ENCODE measurements at places on chromosomes 3 and 15.

GRCh38 chr3:43810797-43811196 is 120.1 kb downstream of the ABHD5 start:
- DNase-seq: no peak

GRCh38 chr3:32708672-32709283 is 23.8 kb downstream of the CNOT10 start:
- DNase-seq: no peak

DNA sequence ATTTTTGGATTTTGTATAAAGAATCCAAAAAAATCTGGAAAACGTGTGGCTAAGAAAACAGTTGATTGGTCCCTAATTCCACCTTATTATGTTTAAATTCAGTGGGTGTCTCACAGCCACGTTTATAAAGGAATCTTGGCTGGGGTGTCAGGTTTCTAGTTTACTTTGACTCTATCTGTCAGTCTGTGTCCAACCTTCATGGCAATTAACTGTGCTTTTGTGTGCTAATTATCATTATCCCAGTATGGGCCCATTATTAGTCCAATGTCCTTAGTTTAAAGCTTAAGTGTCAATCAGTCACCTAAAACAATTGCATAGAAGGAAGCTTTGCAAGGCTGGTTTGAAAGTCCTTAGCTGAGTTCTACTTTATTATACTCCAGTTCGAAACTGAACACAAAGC is 3.7 kb upstream of the CNTN4 start:
- no peak for DNase-seq

DNA sequence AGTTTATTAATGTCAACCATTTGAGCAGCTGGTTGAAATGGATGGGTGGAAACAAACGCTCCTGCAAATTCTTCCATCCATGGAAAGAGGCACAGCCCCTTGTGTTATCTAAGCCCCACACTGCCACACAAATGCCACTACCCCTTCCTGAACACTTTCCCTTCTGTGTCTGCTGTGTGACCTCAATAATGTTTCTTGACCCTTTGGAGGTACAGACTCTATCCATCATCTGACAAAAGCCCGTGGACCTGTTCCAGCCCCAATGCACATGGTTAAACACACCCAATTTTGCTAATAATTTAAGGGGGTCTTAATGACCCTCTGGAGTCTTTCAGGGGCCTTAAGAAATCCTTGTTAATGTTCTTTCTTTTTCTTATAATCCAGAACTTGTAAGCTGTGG is 482.2 kb upstream of the CFAP20DC start:
- DNase-seq: no peak

GRCh38 chr3:49553324-49553691 is 969 bp upstream of the BSN start:
- no peak for DNase-seq

- DNase-seq: no peak
Observed at GRCh38 chr3:118102737-118103136, 931.9 kb downstream of the IGSF11 start.

GRCh38 chr3:67018789-67019526 is 20.9 kb downstream of the KBTBD8 start:
- no peak for DNase-seq

DNA sequence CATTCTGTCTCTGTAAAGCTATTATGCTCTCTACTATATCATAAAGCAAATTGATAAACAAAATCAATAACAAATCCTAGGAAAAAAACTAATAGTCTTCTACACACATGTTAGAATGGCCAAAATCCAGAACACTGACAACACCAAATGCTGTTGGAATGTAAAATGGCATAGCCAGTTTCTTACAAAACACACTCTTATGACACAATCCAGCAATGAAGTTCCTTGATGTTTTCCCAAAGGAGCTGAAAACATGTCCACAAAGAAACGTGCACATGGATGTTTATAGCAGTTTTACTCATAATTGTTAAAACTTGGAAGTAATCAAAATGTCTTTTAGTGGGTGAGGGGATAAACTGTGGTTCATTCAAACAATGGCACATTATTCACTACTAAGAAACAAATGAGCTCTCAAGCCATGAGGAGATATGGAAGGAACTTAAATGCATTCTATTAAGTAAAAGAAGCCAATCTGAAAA is 32.7 kb downstream of the CADM2 start:
- no peak for DNase-seq

- DNase-seq: no peak
Observed at GRCh38 chr3:31772272-31772671, 208.8 kb downstream of the OSBPL10 start.

DNA sequence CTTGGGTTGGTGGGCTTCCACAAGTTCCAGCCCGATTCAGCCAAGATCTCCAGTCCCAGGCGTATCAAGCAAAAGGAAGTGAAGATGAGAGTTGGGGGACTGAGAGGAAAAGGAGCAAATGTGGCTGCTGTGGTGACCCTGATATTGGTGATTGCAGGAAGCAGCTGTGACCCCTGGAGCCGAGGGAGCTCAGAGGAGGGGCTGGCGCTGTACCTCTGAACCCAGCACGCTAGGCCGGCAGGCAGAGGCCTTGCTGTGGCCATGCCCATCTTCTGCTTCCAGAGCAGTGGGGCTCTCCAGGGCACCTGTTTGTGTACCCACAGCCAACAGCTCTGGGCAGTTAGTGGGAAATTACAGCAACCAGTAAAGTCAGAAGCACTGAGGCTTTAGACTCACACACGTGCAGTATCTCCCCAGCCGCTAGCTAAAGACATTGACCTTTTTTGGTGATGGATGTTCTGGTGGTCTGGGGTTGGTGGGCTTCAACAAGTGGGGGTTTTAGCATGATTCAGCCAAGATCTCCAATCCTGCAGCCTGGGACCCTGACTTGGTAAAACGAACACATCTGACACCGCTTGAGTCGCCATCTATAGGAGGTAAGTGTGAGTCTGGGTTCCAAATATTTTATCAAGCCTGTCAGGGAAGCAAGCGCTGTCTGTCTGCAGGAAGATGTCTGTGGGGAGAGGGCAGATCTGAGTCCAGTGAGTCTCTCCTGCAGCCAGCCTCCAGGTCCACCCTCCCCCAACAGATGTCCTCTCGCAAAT is 33.1 kb downstream of the TM2D3 start:
- no peak for DNase-seq

DNA sequence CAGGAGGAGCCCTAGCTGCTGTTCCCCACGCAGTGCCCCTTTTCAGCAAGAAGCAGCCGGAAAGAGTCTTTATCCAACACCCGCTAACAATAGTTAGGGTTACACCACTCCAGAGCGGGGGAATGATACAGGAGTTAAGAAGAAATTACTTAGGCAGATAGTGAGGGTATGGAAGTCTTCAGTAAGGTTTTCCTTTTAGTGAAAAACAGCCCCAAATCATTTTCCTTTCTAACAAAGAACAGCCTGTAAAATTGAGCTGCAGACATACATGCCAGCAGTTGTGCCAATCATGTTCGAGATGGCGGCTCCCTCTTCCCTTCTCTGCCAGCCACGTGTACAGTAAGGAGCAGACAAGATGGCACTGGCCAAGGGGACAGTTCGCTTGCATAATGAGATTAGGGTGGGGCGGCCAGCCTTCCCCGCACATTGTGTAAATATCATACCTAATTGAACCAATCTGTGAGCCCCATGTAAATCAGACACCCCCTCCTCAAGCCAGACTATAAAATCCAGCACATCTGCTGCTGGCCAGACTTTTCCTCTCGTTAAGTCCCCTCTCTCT is 18.5 kb upstream of the SENP5 start:
- no peak for DNase-seq

DNA sequence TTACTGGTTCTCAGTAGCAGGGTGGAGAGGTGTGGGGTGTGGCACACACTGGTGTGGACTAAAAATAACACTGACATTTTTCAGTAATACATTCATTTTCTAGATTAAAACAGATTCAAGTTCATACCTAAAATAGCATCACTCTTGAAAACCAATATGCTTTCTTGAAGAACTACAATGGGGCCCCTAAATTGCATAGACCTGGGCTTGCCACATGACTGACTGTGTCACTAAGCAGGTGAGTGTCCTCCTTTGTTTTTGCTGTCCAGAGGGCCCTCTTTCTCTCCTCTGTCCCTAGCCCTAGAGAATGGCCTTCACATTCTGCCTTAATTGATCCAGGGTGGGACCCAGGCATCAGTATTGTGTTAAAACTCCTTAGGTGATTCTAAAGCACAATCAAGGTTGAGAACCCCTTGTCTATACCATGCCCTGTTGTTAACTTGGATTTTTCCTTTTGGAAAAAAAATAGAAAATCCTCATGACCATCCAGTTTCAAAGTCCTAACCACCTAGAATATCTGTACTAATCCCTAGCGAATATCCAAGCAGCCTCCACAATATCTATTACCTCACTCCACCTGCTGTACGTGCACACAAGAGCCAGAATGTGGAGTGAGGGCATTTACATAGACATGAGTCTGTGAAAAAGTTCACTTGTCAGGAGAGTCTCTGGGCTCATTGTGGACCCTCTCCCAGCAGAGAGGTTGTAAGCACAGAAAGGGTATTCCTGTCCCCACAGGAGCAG is 18.7 kb upstream of the TMEM41A start:
- no peak for DNase-seq

- no peak for DNase-seq
Observed at GRCh38 chr15:49865925-49866757, 245.3 kb downstream of the DTWD1 start.

- no peak for DNase-seq
Observed at GRCh38 chr3:28915741-28916500, 364.9 kb upstream of the RBMS3 start.

Measured in hippocampal formation (tissue), 2 donors.